ENCODE measurements at places on chromosomes 6 and 20.

- DNase-seq: no peak
Measured at GRCh38 chr20:63224412-63225081, 8.6 kb upstream of the YTHDF1 start.

- DNase-seq: no peak
Measured at GRCh38 chr20:41960166-41960565, 342.0 kb upstream of the CHD6 start.

DNA sequence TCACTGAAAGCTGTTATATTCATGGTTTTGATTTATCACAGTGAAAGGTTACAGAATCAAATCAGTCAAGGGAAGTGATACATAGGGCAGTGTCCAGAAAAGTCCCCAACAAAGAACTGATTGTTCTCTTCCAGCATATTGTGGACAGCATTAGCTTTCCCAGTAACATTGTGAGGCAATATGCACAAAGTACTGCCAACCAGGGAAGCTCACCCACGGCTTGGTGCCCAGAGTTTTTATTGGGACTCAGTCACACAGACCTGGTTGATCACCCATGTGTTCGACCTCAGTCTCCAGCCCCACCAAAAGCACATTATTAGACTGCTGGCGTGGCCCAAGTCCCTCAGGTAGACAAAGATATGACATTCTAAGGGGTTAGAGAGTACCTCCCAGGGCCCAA lies 76.0 kb downstream of the LCA5 start:
- DNase-seq: no peak

GRCh38 chr6:142566628-142567396 lies 265.0 kb downstream of the ADGRG6 start:
- peak; percentile 50 for DNase-seq

GRCh38 chr6:43833223-43833995 lies 63.4 kb downstream of the VEGFA start:
- no peak for DNase-seq

DNA sequence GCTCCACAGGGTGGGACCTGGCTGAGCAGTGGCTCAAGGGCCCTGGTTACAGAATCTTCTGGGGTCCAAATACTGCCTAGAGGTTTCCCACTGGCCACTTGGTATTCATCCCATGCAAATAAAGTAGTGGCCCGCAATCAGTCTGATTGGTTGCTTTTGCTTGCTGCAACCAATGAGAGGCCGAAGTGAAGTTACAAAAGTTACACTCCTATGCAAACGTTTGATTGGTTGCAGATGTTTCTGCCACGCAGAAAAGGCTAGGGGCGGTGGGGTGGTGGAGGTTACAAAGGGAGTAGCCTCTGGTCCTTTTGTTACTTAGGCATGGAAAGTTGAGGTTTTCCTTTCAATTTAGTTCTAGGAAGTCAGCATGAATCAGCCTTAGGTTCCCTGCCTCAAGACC lies 3.6 kb upstream of the NHLRC1 start:
- no peak for DNase-seq

GRCh38 chr6:156281266-156281665 lies 495.9 kb upstream of the ARID1B start:
- DNase-seq: no peak

Data from CD4-positive, alpha-beta T cell treated with Interleukin-1 beta for 1 hour (primary cell).